OCI-LY7 (cell line): ENCODE measurements at places on chromosomes 6 and 20. TPM values are rescaled to one million over a fixed set of nuclear protein-coding genes. Genes with fewer than 3 reads are reported as not detected.

The PKHD1 gene
- total RNA-seq, result not detected in 2 replicates

DNA sequence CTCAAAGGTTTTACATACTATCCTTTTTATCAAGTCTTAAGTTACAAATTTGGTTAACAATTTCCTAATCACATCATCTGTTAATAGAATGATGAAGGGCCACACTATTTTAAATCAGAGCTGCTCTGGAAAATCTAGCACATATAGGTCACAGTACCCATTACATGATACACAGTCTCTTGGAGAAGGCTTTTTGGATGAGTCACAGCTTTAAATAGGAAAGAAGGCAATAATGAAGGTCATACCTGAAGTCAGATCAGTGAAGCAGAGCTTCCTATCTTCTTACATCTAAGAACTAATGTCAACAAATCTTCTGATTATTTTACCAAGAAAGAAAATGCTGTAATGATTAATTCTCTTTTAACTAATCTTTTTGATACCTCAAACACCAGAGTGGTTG, 248.5 kb downstream of the BTBD9 start:
- DNase-seq, result no peak

- DNase-seq, result no peak
Measured at GRCh38 chr6:129419324-129419723, 290.7 kb downstream of the ARHGAP18 start.

DNA sequence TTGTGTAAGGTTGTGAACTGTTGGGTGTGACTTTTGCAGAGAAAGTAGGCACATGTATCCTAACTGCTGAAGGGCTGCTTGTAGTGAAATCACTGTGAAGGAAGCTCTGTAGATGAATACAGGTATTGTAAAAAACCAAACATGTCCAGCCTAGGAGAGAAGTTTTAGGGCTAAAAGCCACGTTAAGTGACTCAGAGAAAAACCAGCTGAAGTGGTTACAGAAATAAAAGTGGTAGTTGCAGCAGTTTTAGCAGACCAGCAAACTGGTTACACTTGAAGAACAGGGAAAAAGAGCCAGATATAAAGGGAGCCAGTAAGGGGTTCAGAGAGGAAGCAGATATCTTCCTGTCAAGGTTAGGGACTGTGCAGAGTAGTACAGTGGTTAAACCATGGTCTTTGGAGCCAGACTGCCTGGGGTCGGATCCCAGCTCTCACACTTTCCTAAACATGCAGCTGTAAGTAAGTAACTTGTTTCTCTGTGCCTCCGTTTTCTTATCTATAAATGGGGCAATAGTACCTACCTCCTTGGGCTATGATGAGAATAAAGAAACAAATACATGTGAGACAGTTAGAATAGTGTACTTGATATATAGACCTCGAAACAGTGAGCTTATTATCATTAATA, 33.8 kb upstream of the RNF8 start:
- no peak for DNase-seq

DNA sequence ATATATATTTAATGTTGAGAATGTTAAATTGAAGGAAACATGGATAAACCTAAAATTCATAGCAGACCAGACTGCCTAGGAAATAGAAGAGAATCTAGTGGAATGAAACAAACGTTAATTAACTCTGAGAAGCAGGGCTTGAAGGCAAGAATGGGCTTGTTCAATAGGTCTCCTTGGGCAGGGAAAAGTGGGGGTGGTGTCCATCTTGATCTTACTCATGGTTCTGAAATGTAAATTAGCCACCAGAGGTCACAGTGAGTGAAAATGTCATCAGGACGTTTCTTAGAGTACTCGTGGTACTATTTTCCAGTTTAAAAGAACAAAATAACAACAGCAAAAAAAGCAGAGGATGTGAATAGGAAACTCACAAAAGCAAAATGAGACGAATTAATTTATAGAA, 66.8 kb upstream of the BTBD3 start:
- no peak for DNase-seq

- peak; percentile 91 for DNase-seq
Measured at GRCh38 chr6:42726485-42727086, 4.2 kb upstream of the PRPH2 start.

- no peak for DNase-seq
Measured at GRCh38 chr6:21537637-21538036, 55.9 kb upstream of the SOX4 start.

GRCh38 chr20:1790386-1790785, 104.8 kb upstream of the SIRPA start:
- DNase-seq, result no peak
